T-helper 2 cell (primary cell): ENCODE measurements at places on chromosomes 13 and 19.

DNA sequence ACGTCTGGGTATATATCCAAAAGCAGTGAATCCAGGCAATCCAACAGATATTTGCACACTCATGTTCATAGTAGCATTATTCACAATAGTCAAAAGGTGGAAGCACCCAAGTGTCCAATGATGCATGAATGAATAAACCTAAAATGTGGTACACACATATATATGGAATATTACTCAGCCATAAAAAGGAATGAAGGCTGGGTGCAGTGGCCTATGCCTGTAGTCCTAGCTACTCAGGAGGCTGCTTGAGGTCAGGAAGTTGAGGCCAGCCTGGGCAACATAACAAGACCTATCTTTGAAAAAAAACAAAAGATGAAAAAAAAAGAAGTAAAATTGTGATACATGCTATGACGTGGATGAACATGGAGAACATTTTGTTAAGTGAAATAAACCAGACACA, 10.4 kb upstream of the USP12 start:
- no peak for DNase-seq

DNA sequence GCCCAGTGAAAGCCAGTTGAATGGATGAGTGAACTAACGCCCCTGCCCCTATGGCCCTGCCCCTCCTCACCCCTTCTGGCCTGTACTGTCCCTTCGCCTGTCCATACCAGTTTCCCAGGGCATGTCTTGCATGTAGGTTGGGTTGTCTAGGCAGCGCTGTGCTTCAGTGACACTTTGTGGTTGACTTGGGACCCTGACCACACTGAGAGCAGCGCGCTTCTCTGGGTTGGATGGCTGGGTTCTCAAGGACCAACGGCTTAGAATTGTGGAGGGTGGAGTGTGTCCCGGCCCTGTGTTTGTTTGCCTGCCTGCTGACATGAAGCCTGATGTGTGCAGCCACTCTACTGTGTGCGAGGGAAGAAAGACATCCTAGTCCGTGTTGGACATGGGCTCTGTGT, 15.8 kb downstream of the GATAD2A start:
- no peak for DNase-seq

DNA sequence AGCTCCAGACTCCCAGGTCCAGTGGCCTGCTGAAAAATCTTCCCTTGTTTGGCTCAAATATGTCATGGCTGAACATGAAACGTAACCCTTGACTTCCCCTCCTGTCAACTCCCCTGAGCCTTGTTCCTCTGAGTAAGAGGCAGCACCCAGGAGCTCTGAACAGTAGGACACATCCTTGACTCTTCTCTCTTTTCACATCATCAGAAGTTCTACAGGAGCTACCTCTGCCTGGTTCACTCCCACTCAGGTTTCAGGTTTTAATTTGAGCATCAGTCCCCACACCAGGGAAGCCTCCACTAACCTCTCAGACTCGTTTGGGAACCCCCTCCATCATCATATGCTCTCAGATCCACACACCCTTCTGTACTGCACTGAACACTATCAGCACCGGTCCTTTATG, 30.3 kb downstream of the ZNF823 start:
- no peak for DNase-seq

DNA sequence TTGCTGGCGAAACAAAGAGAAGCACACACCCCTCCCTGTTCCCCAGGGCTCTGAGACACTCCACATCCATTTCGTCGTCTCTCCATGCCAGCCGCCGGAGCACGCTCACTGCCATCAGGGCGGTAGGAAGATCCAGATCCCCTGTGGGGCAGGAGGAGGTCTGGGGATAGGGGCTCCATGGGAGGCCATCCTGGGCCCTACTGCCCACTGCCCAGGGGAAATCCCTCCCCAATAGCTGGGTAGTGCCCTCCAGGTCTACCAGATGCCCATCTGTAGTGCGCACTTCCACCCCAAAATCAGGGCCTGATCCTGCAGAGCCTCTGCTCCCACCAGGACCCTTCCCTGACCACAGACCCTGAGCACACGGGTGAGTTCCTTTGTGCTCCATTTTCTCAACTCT, 80.3 kb downstream of the EFNB2 start:
- no peak for DNase-seq

- DNase-seq, result no peak
These were observed 29.4 kb downstream of the DIAPH3 start for GRCh38 chr13:60134376-60134775.
